ENCODE measurements at places on chromosomes 2 and 18.

DNA sequence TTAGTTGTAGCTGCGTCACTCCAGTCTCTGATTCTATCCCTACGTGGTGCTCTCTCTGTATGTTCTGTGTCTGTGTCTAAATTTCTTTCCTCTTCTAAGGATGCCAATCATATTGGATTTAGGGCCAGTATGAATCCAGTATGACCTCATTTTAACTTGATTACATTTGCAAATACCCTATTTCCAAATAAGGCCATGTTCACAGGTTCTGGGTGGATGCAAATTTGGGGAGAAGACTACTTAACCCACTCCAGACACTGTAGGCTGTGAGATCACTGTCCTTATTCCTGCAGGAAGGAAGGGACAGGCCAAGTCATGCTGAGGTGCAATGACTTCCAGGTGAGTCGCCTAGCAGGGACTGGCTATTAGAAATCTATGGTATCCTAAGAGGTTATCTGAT, 272.2 kb downstream of the CELF4 start:
- DNase-seq, result no peak

GRCh38 chr2:215010390-215010789, 128.0 kb downstream of the ABCA12 start:
- DNase-seq, result no peak

- no peak for DNase-seq
Observed at GRCh38 chr18:74420481-74420880, 36.6 kb downstream of the DIPK1C start.

- no peak for DNase-seq
Observed at GRCh38 chr2:38207168-38207567, 131.2 kb upstream of the CYP1B1 start.

DNA sequence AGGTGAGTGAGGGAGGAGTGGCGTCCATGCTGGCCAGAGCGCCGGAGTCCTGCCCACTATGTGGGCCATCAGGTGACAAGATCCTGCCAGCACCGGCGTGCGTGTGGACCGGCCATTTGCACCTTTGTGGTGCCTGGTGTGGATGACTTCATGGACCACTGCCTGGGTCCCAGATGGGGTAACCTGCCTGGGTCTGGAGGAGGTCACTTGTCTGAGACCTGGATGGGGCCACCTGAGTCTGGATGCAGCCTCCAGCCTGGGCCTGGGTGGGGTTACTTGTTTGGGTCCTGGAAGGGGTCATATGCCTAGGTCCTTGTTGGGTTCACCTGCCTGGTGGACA, 299.6 kb downstream of the NDUFA10 start:
- no peak for DNase-seq

DNA sequence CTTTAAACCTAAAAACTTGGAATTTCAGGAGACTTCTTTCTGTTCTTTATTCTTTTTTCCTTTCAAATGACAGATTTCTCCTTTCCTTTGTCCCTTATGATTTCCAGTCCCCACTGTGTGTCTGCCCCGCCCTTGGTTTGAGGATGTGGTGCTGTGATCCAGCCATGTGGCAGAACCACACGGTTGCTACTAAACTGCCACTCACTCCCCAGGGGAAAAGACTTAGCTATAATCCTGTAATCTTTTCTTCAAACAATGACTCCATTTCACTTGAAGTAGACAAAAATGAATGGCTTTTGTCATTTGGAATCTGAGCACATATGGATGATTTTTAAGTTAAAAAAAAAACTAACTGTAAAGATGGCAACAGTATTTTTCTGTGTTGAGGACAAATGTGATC, 76.2 kb upstream of the STAM2 start:
- DNase-seq, result no peak

DNA sequence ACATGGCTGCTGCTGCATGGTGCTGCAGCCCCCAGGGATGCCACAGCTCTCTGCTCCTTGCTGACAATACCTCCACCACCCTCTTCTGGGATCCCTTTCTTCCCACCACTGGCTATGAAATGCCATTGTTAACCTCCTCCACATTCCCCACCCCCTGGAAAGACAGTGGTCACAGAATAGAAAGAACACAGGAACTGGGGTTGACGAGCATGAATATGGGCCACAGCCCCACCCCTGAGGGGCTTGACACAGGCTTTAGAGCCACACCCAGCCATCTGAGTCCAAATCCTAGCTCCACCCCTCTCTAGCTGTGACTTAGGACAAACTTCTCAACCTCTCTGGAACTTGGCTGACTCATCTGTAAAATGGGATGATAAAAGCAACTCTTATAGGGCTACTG, 47.3 kb downstream of the TMEM163 start:
- no peak for DNase-seq

DNA sequence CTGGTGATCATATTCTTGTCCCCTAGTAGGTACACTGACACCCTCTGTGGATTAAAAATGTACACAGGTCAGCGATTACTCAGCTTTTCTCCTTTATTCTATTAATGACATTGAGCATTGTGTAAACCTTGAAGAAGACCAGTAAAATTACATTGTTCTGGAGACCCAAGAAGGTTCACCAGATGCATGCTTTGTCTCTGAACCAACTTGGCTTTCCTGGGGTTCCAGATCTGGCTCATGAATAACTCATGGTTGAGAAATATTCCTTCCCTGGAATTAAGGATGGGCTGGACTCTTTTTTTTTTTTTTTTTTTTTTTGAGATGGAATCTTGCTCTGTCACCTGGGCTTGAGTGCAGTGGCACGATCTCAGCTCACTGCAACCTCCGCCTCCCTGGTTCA, 11.9 kb downstream of the LBH start:
- DNase-seq, result no peak

DNA sequence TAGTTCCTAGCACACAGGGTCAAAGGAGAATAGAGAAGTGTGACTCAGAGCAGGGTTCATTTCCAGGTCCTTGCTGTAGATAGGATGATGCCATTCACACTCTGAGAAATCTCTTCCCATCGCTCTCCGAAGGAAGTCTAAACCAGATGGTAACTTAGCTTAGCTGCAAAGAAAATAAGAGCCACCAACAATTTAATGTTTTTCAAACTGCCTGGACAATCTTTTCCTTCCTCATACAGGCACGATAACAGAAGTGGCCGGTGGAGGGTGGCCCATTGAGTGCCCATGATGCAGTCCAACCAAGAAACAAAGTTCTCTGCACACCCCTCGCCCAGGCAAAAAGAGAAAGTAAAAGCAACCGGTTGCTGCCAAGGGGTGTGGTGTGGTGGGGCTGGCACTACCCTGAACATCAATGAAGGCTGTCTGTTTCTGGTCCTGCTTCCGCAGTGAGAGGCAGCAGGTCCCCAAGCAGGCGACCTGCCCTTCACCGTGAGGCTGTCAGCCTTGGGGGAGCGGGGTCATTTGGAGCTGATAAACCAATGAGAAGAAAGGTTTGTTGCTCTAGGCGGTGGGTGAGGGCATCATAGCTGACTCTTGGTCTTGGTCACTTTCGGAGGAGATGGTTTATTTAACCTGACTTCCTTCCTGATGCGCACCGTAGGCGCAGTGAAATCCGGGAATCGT, 105.6 kb upstream of the CD302 start:
- DNase-seq, result peak; percentile 11

- DNase-seq, result no peak
Observed at GRCh38 chr2:70098032-70098431, 10.8 kb downstream of the PCBP1 start.

GRCh38 chr2:231679908-231680284, 28.4 kb upstream of the PTMA start:
- no peak for DNase-seq

All from activated gamma-delta T cell (primary cell).